ENCODE measurements at places on chromosomes 16 and 17.

- DNase-seq, result no peak
Measured at GRCh38 chr16:27824786-27825185, 238.7 kb downstream of the GSG1L start.

DNA sequence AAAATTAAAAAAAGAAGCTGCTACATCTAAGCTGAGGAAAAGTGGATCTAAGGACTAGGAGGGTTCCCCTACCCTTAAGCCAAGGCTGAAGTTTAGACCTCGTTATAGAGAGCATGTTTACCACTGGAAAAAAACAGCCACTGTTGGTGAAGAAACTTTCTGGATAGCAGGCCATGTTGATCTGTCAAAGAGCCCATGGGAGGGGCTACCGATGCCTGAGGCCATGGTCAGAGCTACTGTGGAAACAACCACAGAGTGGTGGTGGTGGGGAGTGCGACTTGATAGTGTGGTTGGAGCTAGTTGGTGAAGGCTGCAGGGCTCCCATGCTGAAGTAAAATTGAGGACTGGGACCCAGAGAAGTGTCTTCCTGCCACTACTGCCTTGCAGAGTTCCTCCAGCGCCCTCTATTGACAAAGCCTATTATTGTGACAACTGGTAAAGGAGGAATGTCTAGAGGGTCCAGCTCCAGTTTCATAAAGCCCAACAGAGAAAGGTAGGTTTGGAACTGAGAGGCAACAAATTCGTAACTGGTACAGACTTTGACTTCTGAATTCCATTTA lies 12.7 kb upstream of the FAM20A start:
- no peak for DNase-seq

- DNase-seq, result peak; percentile 89
Measured at GRCh38 chr16:64586781-64587180, 535.1 kb downstream of the CDH11 start.

DNA sequence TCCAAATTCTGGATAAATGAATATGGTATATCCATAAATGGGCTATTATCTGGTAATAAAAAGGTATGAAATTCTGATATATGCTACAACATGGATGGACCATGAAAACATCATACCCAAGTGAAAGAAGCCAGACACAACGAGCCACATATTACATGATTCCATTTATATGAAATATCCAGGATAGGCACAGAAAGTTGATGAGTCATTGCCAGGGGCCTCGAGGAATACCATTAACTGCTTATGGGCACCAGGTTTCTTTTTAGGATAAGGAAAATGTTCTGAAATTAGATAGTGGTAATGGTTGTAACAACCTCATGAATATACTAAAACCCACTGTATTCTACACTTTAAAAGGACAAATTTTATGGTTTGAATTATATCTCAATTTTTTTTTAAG lies 123.2 kb downstream of the PITPNC1 start:
- DNase-seq, result no peak

GRCh38 chr17:81329927-81330883 lies 35.1 kb upstream of the SLC38A10 start:
- no peak for DNase-seq
